ENCODE measurements at places on chromosomes 2 and 18.
A peak's percentile ranks its signal among the peaks of the same experiment; 100 is the strongest.

- no peak for DNase-seq
Observed at GRCh38 chr2:64383016-64383591, 70.9 kb upstream of the LGALSL start.

- DNase-seq = no peak
Observed at GRCh38 chr2:98177286-98177685, 90.3 kb downstream of the VWA3B start.

GRCh38 chr18:34820360-34821065, 110.4 kb downstream of the DTNA start:
- no peak for DNase-seq

DNA sequence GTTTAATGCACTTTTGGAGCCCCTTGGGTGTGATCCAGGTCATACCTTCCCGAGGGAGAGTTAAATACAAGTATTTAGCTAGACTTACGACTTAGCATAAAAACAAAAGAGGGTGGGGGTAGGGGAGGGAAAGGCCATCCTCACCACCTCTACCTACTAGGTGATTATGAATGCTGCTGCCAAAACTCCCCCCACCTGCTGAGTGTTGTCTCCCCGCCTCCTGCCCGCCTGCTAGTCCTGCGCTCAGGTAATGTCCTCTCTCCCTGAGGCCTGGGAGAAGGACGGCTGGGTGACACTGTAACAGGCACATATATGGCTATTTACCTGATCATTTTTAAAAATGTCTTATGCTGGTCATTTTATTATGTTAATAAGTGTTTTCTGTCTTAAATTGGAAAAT, 3.0 kb upstream of the NCKAP5 start:
- DNase-seq = no peak

- no peak for DNase-seq
Observed at GRCh38 chr2:88658881-88659537, 31.7 kb upstream of the EIF2AK3 start.

DNA sequence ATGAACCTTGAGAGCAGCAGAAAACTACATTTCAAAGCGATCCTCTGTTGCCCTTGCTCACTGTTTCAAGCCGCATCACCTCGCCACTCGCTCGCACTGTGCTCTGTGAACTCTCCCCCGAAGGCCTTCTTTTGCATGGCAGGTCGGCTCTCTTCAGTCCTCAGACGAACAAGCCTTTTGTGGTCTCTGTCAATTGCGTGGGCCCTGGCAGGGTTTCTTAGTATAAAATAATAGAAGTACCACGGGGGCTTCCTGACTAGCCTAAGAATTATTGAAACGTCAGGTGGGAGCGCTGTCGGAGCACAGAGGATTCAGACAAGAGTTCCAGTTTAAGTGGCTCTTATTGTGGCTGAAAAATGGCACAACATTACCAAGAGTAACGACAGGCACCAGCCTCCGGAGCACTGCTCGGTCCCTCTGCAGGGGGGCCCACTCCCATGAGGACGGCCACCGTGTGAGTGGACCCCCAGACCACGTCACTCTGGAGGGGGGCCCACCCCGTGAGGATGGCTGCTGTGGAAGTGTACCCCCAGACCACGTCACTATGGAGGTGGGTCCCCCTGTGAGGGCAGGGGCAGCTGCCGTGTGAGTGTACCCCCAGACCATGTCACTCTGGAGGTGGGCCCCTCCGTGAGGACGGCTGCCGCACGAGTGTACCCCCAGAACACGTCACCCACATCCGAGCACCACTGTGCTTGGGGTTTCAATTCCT, 237.7 kb downstream of the HDAC4 start:
- no peak for DNase-seq

- DNase-seq = no peak
Observed at GRCh38 chr2:170017860-170018532, 160.0 kb upstream of the MYO3B start.

- DNase-seq = no peak
Observed at GRCh38 chr2:160054984-160055725, 7.3 kb downstream of the PLA2R1 start.

- no peak for DNase-seq
Observed at GRCh38 chr2:202378001-202378400, 1.9 kb downstream of the BMPR2 start.

DNA sequence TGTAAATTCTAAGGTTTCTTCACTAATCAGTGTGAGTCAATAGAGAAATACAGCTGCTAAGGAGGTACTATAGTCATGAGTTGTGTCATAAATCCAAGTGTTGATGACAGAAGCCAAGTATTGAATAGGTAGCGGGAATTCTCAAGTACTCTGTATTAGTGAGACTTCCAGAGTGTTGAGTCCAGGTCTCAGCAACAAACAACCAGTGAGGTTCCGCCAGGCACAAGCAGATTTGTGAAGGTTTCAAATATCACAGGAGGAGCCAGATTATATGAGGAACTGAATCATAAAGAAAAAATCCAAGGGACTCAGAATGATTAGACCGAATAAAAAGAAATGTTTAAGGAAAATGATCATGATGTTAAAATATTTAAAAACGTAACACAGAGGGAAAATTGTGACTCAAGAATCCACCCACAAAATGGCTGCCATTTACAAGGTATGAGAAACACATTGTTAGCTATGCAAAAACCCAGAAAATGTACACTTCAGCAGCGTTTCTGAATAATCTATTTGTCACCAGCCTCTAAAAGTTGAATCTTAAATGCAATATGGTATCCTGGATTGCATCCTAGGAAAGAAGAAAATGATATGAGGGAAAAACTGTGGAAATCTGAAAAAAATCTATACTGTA, 27.3 kb upstream of the EVA1A start:
- peak; percentile 63 for DNase-seq

GRCh38 chr18:5998907-5999306, 103.6 kb upstream of the TMEM200C start:
- no peak for DNase-seq

GRCh38 chr2:3406501-3406900, 27.0 kb downstream of the TRAPPC12 start:
- no peak for DNase-seq

DNA sequence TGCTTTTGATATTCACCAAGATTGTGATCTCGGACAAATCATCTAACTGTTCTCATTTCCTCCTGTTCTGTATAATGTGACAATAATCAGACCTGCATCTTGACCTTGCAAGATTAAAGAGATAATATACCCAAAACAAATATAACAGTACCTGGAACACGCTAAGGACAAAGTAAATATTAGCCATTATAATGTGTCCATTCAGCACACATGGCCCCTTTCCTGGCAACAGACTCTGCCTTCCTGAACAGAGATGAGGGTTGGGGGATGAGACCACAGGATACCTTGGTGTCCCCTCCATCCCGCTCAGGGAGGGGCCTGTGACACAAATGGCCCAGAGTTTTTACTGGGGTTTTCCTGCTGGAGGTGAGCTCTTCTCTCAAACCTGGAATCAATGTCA, 143.4 kb upstream of the SERPINE2 start:
- DNase-seq = no peak

- no peak for DNase-seq
Observed at GRCh38 chr2:121049131-121049530, 235.9 kb downstream of the TFCP2L1 start.

DNA sequence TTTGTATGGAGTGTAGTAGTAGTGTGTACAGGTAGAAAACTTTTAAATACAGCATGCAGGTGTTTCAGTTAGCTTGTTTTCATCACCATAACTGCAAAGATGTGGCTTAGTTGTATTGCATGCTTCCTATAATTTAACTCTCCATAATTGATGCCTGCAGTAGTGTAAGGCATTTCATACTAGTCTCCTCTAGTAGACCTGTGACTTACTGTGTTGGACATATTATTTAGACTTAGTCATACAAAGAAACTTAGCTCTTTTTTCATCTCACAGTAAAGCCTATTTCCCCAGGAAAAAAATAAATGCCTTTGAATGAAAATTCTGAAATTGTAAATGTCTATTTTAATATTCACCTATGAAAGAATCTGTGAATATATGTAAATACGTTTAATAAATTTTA, 52.8 kb upstream of the TWSG1 start:
- no peak for DNase-seq

GRCh38 chr2:181178823-181179412, 198.5 kb downstream of the UBE2E3 start:
- DNase-seq = no peak

GRCh38 chr2:57516698-57517340, 529.8 kb upstream of the VRK2 start:
- DNase-seq = peak; percentile 27

DNA sequence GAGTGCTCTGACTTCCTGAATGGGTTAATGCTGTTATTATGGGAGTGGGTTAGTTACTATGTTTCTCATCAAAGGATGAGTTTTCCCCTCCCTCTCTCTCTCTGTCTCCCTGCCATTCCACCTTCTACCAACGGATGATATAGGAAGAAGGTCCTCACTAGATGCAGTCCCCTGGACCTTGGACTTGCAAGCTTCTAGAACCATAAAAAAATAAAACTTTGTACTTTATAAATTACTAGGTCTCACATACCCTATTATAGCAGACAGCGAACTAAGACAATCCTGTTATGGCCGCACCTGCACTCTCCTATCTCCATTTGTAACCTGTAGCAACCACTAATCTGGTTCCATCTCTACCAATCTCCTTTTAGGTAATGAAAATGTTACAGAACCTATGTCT, 564.9 kb downstream of the CNTNAP5 start:
- no peak for DNase-seq
